GM23248 (cell line): ENCODE measurements at places on chromosomes 13 and 19.

DNA sequence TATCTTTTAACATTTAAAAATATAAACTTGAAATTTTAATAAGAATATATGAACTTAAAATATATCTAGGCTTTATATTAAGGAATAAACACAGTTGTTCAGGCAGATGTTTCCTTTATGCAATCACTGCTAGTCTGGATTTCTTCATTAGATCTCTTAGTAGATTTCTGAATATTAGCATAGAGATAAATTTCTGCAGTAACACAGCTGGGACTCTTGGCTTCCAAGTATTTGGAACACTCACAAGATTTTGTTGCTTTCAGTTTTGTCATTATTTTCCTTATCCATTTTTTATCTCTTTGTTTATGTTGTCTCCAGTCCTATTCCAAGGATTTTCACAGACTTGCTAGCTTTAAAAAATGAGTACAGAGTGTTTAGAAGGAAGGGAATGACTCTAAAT is 857.1 kb downstream of the GPC5 start:
- DNase-seq: no peak

GRCh38 chr13:100898431-100898830 is 223.8 kb upstream of the TMTC4 start:
- DNase-seq: peak; percentile 51

- DNase-seq: no peak
Observed at GRCh38 chr13:105642511-105642958, 892.9 kb downstream of the EFNB2 start.

DNA sequence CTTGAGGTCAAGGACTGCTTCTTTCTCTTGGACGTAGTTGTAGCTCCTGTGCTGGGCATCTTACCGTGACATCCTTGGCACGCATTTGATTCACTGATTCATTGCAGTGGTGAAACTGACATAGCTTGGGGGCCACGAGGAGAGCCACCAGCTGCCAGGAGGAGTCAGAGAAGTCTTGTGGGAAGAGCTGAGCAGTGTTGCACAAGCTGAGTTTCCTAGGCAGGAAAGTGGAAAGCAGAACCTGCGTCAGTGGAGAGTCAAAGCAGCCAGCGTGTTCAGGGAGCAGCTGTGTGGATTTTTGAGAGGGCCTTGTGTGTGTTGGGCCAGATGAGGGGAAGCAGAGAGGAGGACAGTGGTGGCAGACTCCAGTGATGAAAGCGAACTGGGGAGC is 5.3 kb upstream of the GPR183 start:
- DNase-seq: peak; percentile 99

GRCh38 chr13:74644229-74644628 is 510.0 kb upstream of the KLF12 start:
- DNase-seq: peak; percentile 71

DNA sequence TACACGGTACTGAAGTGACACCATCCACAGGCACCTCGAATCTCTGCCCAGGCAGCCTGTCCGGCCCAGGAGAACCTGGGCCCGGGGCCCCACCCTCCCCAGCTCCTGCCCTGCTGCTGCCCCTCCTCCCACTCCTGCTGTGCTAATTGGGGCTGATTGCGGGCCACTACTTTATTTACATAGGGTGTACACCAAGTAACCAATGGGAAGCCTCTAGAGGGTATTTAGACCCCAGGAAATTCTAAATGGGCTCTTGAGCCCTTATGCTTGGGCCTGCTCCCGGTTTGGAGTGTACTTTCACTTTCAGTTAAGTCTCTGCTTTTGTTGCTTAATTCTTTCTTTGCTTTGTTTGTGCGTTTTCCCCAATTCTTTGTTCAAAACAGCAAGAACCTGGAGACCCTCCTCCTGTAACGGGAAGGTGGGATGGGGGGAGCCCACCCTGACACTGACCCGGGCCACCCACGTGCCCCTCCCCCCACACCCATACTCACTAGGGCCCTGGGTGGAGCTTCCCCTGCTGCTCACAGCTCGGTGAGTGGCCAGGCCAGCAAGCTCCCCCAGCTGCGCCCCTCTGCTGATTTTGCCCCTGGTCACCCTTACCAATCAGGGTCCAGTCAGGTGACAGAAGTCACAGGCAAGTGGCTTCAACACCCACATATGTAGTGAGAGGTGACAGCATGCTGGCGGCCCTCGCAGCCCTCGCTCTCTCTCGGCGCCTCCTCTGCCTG is 9.4 kb downstream of the SCGB2B2 start:
- peak; percentile 33 for DNase-seq

GRCh38 chr13:35694549-35695447 is 218.3 kb upstream of the MAB21L1 start:
- DNase-seq: no peak

DNA sequence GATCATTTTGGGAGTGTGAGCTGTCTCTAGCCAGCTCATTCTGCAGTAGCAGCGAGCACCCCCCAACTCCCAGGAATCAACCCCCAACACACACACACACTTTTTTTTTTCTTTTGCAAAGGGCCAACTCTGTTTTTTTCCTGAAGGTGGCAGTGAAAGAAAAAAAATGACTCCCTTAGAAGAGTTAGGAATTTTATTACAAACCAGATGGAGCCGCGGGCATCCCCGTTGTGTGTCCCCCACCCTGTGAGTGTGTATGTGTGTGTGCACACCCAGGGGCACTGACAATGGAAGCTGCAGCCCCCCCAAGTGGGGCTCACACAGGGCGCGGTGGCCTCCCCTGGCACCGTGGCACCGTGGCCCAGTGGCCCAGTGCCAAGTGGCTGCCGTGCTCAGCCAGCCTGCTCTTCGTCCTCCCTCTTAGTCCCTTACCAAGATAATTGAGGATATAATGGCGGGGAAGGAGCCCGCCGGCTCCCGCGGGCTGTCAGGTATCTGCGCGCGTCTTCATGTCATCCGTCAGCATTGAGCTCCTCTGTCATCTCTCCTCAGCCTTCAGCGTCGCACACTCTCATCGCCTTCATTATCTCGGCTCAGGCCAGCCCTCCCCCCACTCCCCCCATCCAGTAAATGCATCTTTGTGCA is 314.1 kb downstream of the ZNF536 start:
- peak; percentile 52 for DNase-seq

- DNase-seq: no peak
Observed at GRCh38 chr13:99987154-99988019, 5.8 kb downstream of the ZIC2 start.

GRCh38 chr13:95222733-95223018 is 78.6 kb downstream of the ABCC4 start:
- DNase-seq: no peak

GRCh38 chr19:45508417-45508860 is 1.2 kb downstream of the VASP start:
- peak; percentile 44 for DNase-seq

DNA sequence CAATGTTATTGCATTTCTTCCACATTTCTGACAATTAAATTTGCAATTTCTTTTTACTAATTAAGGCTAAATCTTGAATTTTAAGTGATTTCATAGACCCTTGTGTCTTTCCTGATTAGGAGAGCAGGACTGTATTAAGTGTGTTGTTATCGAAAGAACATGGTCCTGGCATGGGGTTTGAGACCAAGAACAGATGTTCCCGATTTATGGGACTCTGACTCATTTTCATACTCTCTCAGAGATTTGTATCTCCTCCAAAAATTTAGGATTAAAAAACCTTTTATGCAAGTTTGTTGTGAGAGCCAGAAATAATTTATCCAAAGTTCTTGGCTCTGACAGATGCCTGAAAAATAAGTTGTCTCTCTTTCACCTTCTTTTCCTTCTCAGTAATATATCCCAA is 589.3 kb upstream of the ARGLU1 start:
- DNase-seq: peak; percentile 52

DNA sequence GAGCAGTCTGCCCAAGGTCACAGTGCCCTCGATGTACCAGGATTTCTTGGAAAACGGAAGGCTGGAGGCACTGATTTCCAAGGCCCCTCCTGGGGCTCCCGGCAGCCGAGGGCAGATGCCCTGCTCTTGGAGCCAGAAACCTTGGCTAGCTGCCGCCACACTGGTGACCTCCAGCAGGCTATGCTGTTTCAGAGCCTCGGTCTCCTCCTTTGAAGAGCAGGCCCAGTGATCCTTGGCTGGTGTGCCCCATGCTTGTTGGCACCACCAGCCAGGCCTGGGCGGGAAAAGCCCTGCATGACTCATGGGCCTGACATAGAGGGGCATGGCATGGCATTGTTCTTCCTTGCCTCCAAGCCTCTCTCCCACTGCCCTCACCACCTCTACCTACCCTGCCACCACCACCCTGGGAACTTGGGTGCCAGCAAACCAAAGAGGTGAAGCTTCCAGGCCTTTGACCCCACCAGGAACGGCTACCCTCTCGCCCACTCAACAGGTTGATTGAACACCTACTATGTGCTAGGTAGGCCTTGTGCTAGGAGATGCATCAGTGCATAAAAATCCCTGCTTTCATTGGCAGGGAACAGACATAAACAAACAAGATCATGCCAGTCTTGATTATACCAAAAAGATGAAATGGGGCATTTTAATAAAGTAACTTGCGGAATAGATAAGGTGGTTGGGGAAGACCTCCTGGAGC is 1.6 kb upstream of the CLEC11A start:
- peak; percentile 35 for DNase-seq

DNA sequence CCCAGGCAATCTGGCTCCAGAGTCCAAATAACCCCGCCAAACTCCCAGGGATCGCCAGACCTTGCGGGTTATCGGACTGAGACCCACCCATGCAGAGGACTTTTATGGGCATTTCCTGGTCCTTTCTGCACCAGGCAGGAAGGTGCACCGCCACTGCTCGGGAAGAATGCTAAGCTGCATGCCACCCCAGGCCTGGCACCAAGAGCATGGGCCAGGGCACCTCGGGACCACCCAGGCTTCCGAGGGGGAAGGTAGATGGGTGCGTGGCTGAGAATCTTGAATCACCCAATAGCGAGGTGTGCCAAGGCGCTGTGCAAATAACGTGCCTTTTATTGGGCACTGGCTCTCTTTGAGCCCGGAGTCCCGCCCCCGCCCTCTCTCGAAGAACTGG is 422 bp upstream of the ZNF575 start:
- DNase-seq: no peak

- peak; percentile 39 for DNase-seq
Observed at GRCh38 chr19:56348289-56348877, 33.7 kb upstream of the ZSCAN5A start.

GRCh38 chr13:104817271-104817670 is 1718.2 kb downstream of the EFNB2 start:
- DNase-seq: no peak

GRCh38 chr13:112962396-112962795 is 6.6 kb upstream of the MCF2L start:
- DNase-seq: no peak

- no peak for DNase-seq
Observed at GRCh38 chr13:57825066-57825465, 193.5 kb downstream of the PCDH17 start.

- DNase-seq: peak; percentile 76
Observed at GRCh38 chr19:55452749-55453346, 8.6 kb downstream of the ISOC2 start.

DNA sequence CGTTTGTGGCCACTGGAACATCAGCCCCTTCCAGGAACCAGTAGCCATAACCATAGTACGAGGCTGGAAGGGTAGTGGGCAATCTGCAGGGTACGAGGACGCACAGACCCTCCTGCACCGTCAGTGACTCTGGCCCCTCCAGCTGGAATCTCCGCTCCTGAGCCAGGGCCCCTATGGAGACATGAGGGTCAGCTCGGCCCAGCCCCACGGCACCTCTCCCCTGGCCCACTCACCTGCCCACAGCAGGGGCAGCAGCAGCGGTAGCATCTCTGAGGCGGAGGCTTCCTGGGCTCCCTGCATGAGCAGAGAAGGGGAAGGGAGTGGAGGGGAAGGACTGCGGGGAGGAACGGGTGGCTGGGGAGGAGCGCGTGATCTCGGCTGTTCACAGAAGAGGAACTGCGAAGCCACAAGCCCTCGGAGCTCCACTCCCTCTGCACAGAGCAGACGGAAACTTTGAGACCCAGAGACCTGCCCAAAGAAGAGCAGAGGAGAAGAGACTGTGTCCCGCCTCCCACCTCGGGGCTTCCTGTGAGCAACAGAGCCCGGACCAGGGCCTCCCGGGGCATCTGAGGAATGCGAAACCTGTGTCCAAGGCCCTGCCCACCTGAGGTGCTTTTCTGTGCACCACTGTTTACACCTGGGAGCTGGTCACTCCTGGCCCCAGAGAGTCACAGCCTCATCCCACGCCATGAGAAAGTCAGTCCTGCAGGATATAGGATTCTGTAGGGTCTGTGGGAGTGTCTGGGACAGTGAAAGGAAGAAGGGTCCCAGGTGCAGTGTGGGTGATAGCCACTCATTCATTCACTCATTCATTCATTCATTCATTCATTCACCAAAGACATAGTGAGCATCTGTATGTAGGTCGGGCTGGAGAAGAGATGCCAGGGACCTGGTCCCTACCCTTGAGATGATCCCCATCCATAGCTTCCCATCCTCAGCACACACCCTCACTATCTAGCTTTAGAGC is at the start of gene SIGLEC6:
Gene SIGLEC6, minus strand, starts transcription at position 322 of the 967 bp plus-strand sequence. Its CDS starts 22 bp downstream, at position 300.
- no peak for DNase-seq

DNA sequence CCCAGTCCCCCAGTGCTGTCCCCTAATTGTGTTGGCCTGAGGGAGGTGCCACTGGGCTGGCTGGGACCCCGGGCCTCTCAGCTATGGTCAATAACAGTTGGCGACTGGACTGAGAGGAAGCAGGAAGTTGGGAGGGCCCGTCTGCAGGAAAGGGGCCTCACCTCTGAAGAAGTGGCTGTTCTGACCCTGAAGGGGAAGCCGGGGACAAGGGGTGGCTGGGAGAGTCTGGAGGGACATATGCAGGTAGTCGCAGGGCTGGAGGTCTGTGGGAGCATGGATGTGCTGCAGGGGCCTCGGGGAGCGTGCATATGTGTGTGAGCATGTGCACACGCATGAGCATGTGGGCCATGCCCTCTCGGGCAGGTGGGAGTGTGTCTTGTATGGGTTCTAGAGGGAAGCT is 5.9 kb downstream of the PKN1 start:
- DNase-seq: no peak

- peak; percentile 35 for DNase-seq
Observed at GRCh38 chr19:45472563-45473366, 5.0 kb downstream of the FOSB start.

- DNase-seq: peak; percentile 67
Observed at GRCh38 chr13:67224148-67224846, 5.8 kb downstream of the PCDH9 start.

GRCh38 chr13:28432816-28433560 is 61.9 kb downstream of the FLT1 start:
- no peak for DNase-seq

- DNase-seq: peak; percentile 43
Observed at GRCh38 chr19:2820112-2820702, 539 bp downstream of the ZNF554 start.

GRCh38 chr19:46924874-46925547 is 64.2 kb downstream of the ARHGAP35 start:
- peak; percentile 79 for DNase-seq

GRCh38 chr13:64186071-64186470 is 2770.4 kb upstream of the PCDH20 start:
- DNase-seq: no peak

DNA sequence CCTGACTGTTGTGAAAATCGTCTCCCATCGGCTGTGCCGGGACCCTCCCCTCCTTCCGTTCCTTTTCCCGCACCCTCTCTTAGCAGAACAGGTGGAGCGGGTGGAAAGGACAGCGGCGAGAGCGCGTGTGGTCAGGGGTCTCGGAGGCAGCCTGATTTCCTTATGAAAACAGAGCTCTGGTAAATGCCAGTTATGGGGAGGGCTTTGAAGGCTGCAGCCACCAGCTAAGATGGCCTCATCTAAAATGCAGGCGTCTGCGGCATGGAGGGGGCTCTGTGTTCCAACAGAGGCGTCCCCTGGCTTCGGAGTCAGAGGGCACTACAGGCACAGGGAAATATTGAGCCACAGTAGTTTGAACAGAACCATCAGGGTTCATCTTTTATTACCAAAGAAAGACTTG is 93.8 kb upstream of the SOX1 start:
- no peak for DNase-seq
